ENCODE measurements at places on chromosomes 5 and 9.

DNA sequence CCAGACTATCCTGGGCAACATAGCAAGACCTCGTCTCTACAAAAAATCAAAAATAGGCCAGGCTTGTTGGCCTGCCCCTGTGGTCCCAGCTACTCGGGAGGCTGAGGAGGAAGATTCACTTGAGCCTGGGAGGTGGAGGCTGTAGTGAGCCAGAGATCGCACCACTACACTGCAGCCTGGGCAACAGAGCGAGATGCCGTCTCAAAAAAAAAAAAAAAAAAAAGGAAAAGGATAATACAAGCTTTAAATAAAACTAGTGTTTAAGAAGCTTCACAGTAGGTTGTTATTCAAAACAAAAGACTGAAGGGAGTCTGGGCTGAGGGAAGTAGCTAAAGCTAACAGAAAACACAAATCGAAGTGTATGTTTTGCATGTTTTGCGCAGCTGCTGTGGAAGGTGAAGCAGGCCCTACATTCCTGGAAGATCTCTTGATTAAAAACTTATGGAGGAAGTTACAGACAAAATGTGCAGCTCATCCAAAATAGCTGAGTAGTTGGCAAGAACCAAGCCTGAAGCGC is 581 bp upstream of the C9orf40 start:
- DNase-seq = no peak

GRCh38 chr9:81717061-81717746 is 27.9 kb upstream of the TLE1 start:
- no peak for DNase-seq

- DNase-seq = no peak
Measured at GRCh38 chr5:106093134-106093533, 1577.6 kb downstream of the EFNA5 start.

DNA sequence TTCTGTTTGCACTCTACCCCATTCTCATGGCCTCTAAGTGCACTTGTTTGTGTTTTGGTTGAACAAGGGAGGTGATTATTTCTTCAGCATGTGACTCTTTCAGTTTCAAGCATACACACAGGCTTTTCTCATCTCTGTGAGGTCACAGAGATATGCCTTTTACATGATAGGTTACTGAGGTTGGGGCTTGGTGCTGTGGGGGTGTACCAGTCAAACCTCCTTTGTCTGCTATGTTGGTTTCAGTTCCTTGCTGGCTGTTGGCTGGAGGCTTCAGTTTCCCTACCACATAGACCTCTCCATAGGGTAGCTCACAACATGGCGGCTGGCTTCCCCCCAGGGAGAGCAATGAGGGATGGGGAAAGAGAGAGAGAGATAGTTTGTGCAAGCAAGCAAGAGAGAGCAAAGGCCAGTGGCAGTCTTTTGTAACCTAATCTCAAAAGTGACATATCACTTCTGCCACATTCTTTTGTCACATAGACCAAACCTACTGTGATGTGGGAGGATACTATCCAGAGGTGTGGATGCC is 96.7 kb upstream of the SEMA6A start:
- DNase-seq = no peak

GRCh38 chr5:127550652-127551409 is 33.4 kb downstream of the PRRC1 start:
- no peak for DNase-seq

DNA sequence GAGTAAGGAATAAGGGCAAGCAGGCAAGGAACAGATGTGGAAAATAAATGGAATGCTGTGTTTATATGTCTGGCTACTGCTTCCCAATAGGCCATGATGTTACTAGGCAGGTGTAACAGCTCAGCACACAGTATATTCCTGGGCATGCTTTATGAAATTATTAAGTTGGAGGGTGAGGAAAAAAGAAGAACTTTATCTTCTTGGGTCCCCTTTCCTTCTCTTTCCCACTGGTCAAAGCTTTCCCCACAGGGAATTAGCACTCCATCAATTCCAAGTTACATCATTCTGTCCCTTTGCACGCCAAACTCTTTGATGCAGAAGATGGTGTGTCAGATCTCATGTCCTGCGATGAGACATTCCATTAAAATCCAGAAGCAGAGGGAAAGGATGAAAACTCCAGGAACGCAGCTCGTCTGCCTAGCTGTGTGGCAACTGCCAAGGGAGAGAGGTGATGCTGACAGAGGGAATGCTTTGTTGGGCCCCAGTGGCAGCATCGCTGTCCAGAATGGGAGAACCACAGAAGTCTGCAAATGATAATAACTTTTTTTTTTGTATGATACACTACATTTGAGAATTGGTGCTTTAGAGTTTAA is 447.3 kb upstream of the ARRDC3 start:
- DNase-seq = no peak

- DNase-seq = no peak
Measured at GRCh38 chr5:3340471-3340870, 255.2 kb upstream of the IRX1 start.

- DNase-seq = no peak
Measured at GRCh38 chr9:126796758-126797157, 8.1 kb upstream of the ZBTB43 start.

- no peak for DNase-seq
Measured at GRCh38 chr5:44183753-44184152, 205.5 kb downstream of the FGF10 start.

GRCh38 chr9:78103971-78104433 is 72.4 kb upstream of the GNAQ start:
- no peak for DNase-seq

- no peak for DNase-seq
Measured at GRCh38 chr5:174755106-174755505, 30.7 kb downstream of the MSX2 start.

DNA sequence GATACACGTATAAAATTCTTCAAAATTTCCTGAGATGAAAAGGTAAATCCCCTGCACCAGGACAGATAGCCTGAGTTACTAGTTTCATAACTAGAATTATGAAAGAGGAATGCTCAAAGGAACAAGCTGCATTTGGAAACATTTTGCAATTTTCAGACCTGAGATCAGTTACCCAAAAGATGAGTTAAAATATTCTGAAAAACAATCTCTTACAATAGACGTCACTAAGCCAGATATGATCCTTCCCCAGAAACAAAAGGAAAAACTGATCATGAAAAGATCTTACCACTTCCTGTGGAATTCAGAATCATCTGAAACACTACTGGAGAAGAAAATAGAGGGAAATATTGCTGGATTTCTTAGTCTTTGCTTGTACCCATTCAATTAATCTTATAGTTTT is 204.7 kb downstream of the ARRDC3 start:
- no peak for DNase-seq

GRCh38 chr5:158925314-158925713 is 174.4 kb downstream of the EBF1 start:
- no peak for DNase-seq

DNA sequence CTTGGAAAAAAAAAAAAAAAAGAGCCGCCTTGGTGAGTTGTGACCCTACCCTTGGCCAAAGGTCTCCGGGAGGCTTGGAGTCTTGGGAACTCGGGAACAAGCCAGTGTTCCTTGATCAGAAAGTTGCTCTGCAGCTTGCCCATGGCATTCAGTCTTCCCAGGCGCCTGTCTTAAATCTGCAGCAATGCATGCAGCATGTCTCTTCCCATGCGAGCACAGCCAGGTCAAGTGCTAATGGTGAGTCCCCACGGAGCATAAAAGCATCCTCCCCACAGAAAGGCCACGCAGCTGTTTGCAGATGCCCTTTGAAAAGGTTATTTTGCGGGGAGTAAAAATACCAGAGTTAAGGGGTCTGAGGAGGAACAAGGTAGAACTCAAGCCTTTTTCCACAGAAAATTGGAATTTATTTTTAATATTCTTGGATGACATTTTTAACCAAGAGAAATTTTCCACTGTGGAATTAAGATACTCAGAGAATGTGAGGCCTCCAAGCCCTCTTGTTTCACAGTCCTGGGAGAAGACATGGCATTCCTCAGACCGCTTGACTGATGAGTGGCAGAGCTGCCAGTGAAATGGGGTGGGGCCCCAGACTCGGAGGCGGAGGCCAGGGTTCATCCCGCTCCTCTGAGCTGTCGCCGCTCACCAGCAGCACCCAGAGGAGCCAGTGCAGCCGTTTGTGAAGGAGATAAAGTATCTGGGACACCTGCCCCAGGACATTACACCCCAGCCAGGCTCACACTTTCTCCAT is 81.6 kb downstream of the CYFIP2 start:
- no peak for DNase-seq

DNA sequence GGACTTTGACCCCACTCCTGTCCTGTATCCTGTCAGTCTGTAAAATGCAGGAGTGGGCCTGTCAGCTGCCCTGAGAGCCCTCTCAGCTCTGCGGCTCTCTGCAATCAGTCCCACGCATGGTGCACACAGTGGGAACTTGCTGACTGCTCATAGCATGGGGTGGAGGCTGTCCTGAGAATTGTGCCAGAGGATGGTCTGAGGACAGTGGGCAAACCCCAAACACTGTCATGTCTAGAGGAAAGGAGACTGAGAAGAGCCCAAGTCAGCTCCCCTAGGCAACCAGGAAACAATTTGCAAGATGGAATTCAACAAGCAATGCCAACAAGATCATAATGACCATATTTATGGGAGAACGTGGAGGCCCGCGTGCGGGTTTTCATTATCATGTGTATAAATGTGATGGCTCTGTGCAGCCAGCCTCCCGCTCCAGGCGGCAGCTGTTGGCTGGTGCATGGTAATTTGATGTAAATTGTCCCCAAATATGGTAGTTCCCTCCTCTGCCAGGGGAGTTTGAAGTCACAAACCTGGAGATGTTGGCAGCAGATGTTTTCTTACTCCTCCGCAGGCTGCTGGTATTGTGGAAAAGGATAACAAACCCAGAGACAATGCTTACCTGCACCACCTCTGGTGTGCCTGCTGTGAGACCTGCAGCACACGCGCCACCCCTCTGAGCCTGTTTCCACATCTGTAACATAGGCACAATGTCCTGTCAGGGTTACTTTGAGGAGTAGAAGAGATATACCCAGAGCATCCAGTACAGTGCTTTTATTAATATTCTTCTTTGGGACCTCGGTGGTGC is 39.8 kb upstream of the ALDH1B1 start:
- DNase-seq = no peak

DNA sequence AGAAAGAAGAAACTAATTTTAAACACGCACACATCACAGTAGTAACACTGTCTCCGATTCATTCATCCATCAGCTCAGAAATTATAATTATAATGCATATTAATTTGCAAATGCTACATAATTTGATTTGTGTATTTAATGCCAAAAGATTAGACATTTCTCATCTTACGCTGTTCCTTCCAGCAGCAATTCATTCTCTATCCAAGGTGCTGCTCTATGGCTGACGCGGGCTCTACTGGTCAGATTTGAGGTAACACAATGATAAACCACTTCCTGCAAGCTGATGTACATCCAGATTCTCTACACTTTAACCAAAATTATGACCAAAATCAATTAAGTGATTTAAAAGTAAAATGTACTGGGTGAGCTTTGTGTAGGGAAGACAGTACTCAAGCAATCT is 77.9 kb upstream of the ICE1 start:
- no peak for DNase-seq

GRCh38 chr5:131973089-131973712 is 27.7 kb upstream of the MEIKIN start:
- DNase-seq = no peak

DNA sequence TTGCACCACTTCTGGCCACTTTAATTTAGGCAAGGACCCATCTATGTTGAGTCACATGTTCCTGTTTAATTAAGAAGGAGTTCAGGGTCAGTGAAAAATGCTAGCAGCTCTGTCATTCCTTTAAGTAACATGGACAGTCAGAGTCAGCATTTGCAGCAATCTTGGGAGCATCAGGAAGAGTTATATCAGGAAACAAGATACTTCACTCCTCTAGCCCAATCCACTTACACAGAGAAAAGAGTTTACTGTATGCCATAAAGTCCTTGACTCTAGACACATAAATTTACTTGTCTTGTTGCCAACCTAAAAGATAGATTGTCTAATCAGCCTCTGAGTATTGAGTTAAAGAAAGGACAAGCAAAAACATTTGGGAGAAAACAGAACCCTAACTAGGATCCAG is 266.7 kb downstream of the PJA2 start:
- DNase-seq = no peak

- no peak for DNase-seq
Measured at GRCh38 chr9:9133526-9133925, 1333.9 kb upstream of the DMAC1 start.

GRCh38 chr9:87020169-87020950 is 73.1 kb upstream of the GAS1 start:
- DNase-seq = no peak

- DNase-seq = no peak
Measured at GRCh38 chr5:124599028-124599973, 147.1 kb downstream of the ZNF608 start.

GRCh38 chr5:131209506-131210150 is 38.9 kb downstream of the LYRM7 start:
- no peak for DNase-seq

GRCh38 chr9:76944011-76944410 is 38.1 kb upstream of the PRUNE2 start:
- no peak for DNase-seq

DNA sequence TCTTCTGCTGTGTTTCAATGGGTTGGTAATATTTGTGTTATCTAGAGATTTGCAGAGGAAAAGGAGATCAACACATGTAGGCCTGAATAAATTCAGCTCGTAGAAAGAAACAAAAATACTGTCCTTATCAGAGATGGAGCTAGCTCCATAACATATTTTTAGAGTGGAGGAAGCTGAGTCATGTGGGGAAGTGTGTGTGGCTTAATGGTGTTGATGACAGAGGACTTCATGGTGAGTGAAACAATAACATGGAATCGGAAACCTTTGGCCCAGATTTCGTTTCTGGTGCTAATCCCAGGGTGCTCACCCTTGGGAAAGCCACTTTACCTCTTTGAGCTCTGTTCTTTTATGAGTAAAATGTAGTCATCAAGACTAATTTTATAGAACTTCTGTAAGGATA is 825.0 kb downstream of the TLR4 start:
- no peak for DNase-seq

DNA sequence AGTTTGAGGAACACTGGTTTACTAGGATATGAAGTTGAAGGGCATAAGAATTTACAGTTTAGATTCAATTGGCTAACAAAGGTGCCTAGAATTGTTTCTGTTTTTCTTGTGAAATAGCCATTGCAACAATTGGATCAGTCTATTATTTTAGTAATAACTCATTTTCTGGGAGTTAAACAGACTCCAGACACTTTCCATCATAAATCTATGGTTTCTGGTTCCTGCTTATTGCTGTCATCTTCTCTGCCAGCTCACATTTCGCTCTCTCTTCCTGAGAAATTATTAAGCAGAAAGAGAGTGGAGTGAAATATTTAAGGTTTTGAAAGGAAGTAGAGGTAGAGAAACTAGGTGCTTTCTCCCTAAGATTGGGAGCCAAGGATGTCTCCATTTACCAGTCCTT is 165.1 kb upstream of the PRR16 start:
- no peak for DNase-seq

- no peak for DNase-seq
Measured at GRCh38 chr5:32089146-32090000, 84.7 kb downstream of the GOLPH3 start.
